Hippocampal formation (tissue), 2 donors: ENCODE measurements at places on chromosomes 4 and X.

- no peak for DNase-seq
These were observed 278.8 kb upstream of the PPARGC1A start for GRCh38 chr4:24168658-24169057.

DNA sequence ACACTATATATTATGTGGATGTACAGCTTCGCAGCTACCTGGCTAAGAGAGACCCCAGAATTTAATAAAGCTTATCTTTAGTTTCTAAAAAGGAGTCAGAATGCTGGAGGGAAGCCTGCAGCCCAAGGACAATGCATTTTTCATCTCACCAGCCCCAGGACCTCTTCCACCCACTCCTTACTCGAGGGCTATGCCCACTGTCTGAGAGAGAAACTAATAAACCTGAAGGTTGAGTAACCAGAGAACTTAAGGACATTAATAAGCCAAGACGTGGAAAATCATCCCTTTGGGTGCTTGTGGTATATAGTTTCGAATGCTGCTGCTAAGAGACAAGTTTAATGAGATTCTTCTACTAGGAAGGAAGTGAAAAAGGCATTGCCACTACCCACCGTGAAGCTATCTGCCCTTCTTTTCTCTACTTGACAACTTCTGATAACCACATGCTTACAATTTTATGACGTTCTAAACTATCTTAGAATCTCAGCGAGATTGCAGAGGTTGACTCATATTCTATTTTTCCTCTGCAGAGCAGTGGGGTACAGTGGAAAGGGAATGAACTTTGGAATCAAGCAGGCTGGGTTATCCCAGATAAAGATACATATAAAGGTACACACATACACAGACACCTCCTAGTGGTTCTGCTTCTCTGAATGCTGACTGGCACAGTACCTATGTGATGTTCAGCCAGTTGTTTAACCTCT, 3.3 kb downstream of the RELL1 start:
- DNase-seq: no peak

- no peak for DNase-seq
These were observed 712 bp downstream of the PNPLA4 start for GRCh38 chrX:7926501-7926900.

DNA sequence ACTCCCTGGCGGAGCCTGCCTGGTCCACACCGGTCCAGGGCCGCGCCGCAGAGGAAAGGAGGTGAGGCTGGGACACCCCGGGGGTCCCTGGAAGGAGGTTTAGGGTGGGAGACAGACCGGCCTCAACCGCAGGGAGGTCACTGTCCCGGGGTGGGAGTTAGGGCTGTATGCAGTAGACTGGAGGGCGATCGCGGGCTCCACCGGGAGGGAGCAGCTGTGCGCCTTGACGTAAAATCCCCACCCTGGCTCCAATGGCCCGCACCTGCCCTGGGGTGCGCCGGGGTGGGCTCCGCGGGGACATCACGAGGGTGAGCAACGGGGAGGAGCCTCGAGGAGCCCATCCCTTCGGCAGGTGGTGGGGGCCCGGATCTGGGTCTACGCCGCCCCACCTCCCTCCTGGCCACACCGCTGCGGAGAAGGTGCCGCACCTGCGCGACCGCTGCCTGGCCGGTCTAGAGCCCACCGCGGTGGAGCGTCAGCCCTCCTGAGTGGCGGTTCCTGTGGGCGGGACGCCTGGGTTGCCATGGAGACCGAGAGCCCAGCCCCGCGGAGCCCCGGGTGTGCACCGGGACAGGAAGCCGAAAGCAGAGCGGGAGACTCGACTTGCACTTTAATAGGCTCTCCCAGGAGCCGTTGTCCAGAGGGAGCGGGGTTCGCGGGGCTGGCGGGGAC, 105.1 kb downstream of the ADRA2C start:
- DNase-seq: no peak

- DNase-seq: no peak
These were observed 74.8 kb downstream of the SLIT2 start for GRCh38 chr4:20326460-20326859.

DNA sequence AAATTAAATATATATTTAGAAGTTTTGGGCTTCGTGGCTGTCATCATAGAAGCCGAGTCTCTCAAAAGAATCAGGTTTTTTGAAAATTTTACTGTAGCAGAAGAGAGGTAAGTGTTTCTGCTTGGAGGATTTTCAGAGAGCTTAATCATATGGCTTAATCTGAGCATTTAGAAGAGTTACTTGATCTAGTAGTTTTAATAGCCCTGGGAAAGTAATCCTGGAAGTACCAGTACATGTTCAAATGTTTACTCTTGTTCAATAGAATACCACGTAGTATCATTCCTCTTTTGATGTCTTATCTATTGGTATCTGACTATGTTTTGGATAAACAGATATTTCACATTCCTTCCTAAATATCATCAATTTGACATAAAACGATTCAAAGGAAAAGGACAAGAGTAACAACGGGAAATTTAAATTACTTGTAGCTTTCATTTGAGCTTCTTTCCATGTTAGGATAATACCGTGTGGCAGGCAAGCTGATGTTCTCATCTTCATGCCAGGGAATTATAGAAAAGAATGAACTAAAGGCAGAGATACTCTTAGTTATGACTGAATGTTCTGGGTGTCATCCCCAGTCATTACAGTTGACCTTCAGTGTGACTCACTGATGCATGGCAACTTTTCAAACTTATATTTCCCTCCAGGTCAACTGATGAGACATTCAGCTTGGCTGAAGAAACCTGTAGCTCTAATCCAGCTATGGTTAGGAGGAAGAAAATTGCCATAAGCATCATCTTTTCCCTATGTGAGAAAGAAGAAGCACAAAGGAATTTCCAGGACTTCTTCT, 89.8 kb downstream of the FNIP2 start:
- no peak for DNase-seq
